ENCODE measurements at places on chromosomes 4 and X.

DNA sequence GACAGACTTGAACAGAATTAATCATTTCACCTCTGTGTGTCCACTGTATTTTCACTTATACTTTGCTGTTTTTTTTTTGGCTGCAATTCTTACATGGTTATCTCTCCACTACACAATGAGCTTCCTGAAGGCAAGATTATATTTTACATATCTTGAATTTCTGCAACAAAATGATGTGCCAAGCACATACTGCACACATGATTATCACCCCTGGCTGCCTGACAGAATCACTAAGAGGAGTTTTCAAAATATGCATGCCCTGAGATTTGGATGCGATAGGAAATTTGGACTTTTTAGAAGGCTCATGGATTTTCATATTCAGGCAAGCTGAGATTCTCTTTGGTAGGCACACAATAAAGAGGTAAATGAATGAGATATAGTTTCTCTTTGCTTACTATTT lies 1162.1 kb upstream of the IGFBP7 start:
- DNase-seq = no peak

DNA sequence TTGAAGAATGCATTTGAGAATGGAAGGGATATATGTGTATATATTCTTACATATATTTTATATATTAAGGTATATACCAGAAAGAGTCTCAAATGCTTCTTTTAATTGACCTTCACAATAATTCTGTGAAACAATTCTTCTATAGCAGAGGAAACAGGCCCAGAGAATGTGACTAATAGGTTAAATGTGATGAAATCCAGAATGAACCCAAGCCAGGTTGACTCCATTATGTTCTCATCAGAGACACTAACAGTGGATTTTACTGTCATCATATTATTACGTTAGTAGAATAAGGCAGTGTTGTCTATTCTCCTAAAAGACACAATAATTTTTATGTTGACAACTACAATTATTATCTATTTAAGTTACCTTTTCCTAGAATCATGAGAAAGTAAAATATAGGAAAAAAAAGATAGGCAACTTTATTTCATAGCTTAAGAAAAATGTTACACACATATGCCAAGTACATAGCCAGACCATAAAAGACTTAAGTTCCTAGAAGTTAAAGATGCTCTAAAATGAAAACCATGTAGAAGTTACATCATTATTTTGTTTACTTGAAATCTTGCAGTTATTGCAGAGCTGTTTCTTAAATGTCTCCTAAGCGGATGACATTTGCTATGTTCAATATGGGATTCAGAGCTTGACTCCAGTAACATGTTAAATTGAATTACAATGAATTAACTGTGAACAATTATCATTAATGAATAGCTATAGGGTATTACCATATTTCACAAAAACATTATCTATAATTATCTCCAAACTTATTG lies 56.2 kb upstream of the ANKRD50 start:
- no peak for DNase-seq

DNA sequence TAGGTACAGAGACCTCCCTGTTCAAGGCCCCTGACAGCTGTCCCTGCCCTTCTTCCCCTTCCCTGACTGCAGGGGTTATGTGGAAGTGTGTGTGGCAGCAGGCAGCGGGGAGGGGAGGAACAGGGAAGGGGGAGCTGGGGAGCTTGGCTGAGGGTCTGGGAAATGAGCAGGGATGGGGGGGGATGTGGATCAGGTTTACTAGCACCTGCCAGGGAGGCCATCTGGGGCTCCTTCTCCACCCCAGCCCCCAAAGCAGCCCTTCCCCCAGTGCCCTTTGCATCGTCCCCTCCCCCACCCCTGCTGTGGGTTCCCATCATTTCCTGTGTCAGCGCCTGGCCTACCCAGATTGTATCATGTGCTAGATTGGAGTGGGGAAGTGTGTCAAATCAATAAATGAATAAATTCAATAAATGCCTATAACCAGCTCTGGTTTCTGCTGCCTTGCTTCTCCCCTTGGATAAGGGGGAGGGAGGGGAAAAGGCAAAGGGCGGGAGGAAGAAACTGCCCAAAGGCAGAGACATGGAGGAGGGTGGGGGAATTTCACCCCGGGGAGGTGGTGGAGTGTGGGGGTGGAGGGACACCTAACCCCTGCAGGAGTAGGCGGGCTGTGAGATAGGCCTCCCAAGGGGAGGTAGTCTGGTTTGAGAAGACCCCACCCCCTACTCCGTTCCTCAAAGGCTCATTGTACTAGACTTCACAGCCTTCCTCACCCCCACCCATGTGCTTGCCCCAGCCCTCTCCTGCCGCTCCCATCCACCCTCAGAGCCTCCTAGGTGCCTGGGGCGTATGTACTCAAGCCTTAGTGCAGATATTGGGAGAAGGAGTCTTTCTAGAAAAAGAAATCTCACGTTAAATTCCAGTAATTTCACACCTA lies 3.2 kb downstream of the CXorf65 start:
- DNase-seq = no peak

GRCh38 chr4:986428-986878 lies 391 bp upstream of the IDUA start:
- no peak for DNase-seq

- DNase-seq = no peak
Measured at GRCh38 chrX:40855411-40855810, 120.1 kb upstream of the MED14 start.

DNA sequence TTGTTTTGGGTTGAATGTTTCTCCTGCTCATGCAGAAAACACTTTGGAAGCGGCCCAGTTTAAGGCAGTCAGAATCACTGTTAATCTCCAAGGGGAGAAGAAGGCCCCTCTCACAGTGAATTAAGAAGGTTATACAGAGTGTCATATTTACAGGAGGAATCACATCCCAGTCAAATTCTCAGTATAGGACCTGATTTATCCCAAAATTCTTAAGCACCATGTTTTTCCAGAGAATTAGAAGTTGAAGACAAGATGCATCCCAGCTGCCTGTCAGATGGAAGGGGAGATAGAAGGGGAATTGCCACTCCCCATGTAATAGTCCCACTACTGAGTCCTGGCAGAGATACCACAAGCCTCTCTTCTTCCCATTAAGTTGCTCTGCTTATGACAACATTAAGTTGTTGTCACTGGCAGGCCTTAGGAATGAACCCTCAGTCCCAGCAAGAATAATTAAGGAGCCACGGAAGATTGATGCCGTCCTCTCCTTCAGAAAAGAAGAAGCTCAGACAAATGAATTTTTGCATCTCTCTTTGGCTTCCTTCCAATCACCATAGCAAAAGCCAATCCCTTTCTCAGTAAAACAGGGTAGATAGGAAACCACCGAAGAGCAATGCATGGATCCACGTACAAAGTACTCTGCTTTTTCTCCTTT lies 138.4 kb downstream of the LDB2 start:
- DNase-seq = no peak

- DNase-seq = no peak
Measured at GRCh38 chr4:141871086-141871770, 234.8 kb downstream of the IL15 start.

DNA sequence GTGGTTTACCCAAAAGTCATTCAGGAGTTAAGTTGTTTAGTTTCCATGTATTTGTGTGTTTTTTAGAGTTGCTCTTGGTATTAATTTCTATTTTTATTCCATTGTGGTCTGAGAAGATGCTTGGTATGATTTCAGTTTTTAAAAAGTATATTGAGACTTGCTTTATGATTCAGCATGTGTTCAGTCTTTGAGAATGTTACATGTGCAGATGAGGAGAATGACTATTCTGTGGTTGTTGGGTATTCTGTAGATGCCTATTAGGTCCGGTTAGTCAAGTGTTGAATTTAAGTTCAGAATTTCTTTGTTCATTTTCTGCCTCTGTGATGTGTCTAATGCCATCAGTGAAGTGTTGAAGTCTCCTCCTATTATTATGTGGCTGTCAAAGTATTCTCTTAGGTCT lies 249.4 kb downstream of the ARHGAP10 start:
- DNase-seq = no peak

GRCh38 chrX:80550722-80551121 lies 130.5 kb downstream of the TENT5D start:
- DNase-seq = no peak

DNA sequence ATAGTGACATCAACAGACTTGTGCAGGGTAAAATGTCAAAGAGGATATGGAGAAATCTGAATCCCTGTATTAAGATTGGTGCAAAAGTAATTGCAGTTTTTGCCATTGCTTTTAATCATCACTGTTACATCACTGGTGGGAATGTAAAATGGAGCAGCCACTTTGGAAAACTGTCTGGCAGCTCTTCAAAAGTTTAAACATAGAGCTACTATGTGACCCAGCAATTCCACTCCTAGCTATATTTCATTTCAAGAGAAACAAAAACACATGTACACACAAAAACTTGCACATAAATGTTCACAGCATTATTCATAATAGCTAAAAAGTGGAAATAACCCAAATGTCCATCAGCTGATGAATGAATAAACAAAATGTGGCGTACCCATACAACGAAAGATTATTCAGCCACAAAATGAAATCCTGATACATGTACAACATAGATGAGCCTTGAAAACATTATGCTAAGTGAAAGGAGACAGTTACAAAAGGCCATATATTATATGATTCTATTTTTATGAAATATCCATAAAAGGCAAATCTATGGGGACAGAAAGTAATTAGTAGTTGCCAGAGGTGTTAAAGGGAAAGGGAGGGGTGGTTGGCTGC lies 106.4 kb downstream of the AMELX start:
- no peak for DNase-seq

DNA sequence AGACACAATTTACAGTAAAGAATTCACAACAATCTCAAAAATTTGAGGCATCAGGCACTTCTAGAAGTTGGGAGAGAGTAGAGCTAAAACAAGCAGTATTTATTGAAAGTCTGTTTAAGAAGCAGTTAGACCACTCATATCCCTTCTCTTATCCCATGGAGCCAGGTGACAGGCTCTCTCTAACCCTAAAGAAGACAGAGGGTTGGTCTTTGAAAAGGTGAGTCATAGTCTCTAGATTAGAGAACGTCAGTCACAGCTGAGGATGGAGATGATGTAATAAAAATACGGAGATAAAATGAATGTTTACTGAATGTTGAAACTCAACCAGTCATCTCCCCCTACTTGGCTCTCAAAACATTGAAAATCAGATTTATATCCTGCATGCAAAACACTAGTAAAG lies 223.8 kb downstream of the CHIC2 start:
- no peak for DNase-seq

DNA sequence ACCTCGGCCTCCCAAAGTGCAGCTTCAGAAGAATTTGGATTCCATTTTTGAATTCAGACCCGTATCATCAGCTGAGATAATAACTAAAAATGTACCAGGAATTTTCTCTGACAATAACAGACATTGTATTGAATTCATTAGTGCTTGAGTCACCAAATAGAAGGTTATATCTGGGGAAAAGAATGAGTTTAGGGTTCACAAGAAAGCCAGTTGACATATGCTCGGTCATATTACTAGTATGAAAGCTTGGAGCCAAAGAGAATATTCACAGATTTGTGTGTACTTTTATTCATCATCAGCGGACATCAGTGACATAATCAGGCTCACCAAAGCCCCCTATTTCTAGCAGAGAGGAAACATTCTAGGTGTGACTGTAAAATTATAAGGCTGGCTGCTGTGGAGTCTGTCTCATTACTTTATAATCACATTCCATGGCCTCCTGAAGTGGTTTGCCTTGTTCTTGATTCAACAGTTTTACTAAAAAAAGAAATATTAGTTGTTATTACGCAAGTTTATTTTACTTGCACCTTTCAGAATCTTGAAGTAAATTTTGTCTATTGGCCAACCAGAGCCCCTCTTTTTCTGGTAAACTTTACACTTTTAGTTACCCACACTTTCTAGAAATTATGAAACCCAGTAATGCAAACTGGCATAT lies 14.6 kb upstream of the DCTD start:
- no peak for DNase-seq

DNA sequence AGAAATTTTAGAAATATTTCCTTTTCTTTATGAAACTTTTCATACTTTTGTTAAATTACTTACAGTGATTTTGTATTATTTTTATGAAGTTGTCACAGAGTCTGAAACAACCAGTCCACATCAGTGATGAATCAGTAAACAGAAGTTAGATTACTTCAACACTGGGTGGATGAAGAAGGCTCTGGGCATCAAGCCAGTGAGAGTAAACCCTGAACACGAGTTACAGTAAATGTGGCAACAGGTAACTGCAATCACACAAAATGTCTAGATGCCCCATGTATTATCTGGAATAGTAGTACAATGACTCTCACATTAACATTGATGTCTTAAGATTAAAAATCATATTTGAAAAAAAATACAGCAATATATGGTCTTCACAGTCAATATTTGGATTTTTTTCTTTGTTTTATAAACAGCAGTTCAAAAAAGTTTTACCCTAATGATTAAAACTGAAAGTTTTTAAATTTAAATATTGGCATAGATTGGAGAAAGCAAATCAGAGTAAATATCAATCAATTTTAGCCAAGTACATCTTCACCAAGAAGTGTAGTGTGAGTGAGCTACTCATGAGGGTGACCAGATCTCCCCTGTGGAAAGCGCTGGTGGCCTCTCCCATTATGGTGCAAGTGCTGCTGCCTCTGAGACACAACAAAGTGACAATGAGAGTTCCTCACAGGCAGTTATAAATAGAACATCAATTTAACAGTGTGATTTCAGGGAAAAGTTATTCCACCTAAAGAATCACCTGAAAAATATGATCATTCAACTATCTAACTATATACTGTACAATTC lies 63.2 kb upstream of the UGT2B7 start:
- DNase-seq = no peak

DNA sequence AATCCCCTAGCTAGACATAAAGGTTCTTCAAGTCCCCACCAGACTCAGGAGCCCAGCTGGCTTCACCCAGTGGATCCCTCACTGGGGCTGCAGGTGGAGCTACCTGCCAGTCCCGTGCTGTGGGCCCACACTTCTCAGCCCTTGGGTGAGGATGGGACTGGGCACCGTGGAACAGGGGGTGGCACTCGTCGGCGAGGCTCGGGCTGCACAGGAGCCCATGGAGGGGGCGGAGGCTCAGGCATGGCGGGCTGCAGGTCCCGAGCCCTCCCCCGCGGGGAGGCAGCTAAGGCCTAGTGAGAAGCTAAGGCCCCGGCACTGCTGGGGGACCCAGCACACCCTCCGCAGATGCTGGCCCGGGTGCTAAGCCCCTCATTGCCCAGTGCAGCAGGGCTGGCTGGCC lies 16.1 kb upstream of the ACSL4 start:
- no peak for DNase-seq

- DNase-seq = no peak
Measured at GRCh38 chr4:40720916-40721315, 28.8 kb upstream of the NSUN7 start.

- DNase-seq = no peak
Measured at GRCh38 chrX:40964633-40965586, 120.3 kb upstream of the USP9X start.

- DNase-seq = no peak
Measured at GRCh38 chrX:139052461-139052860, 340.9 kb upstream of the FGF13 start.

- DNase-seq = no peak
Measured at GRCh38 chr4:87045234-87045558, 110.4 kb downstream of the AFF1 start.

GRCh38 chr4:108146819-108147218 lies 21.9 kb downstream of the LEF1 start:
- DNase-seq = no peak

DNA sequence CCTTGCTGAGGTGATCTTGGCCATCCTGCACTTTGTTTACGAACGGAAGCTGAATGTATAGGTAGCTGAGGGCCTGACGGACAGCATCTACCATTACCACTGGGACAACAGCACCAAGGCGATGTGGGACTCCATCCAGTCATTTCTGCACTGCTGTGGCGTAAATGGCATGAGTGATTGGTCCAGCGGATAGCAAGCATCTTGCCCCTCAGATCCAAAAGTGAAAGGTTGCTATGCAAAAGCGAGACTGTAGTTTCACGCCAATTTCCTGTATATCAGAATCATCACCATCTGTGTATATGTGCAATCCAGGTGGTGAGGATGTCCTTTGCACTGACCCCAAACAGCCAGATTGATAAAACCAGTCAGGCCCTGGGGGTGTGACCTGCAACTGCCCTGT lies 4.2 kb upstream of the PYURF start:
- no peak for DNase-seq
